ENCODE measurements at places on chromosomes 13 and 19. TPM values are rescaled to one million over a fixed set of nuclear protein-coding genes. Genes with fewer than 3 reads are reported as not detected.

CLDN10 gene
- not detected for total RNA-seq

ZNF418 gene
- 4.6 TPM for total RNA-seq

ZNF850 gene
- 3.0 TPM for total RNA-seq

MEIOSIN gene
- 0.40 TPM for total RNA-seq

RNF6 gene
- total RNA-seq, result 35.9 TPM

SIAH3 gene
- total RNA-seq, result not detected

RXFP2 gene
- total RNA-seq, result 0.29 TPM

EDDM13 gene
- not detected for total RNA-seq

CATSPERD gene
- not detected for total RNA-seq

PLEKHJ1 gene
- total RNA-seq, result 60.4 TPM

SBK2 gene
- total RNA-seq, result not detected

OR10H1 gene
- total RNA-seq, result not detected

PINLYP gene
- total RNA-seq, result 0.61 TPM

PCP2 gene
- not detected for total RNA-seq

Data from A375 (cell line).